Nephron progenitor cell (in vitro differentiated cells): ENCODE measurements at places on chromosomes 5 and 9.

DNA sequence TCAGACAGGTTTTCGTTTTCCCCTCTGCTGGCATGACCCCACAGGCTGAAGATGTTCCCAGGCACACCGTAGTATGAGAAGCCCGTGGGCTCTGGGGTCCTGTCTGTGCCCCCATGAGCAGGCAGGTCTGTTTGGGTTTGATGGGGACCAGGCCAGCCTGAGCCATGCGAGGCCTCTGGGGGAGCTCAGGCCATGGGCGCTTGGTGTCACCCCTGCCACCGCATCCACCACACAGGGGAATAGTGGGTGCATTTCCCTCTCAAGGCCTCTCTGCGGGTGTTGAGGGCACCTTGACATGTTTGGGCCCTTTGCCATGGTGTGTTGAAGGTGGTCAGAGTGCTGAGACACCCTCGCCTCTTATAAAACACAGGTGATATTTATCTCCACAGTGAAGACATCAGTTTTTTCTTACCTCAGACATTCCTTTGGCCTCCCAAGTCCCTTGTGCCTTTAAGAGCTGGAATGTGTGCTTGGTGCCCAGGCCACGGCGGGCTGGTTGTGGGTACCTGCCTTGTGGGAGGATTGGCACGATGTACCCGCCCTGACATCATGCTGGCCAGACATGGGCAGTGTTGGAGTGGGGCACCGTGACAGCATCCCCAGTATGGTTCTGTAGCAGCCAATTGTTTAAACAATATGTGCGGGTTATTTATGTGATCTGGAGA, 68.3 kb downstream of the WNK2 start:
- no peak for DNase-seq

DNA sequence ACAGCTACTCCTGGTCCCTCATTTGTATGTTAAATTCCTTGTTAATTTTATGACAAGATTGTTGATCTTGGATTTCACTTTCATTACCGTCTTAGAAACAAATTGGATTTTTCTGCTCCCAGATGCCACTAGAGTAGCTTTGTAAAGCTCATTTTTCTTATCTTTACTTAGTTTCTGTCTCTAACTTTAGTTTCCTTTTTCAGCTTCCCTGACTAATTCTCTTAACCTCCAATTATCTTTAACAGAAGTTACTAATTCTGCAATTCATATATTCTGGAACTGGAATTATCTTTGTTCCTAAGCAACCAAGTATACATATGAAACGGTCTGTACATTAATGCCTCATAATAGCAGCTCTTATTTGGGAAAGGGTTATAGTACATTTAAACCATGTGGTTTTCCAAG, 16.7 kb downstream of the ITGA1 start:
- DNase-seq, result no peak

DNA sequence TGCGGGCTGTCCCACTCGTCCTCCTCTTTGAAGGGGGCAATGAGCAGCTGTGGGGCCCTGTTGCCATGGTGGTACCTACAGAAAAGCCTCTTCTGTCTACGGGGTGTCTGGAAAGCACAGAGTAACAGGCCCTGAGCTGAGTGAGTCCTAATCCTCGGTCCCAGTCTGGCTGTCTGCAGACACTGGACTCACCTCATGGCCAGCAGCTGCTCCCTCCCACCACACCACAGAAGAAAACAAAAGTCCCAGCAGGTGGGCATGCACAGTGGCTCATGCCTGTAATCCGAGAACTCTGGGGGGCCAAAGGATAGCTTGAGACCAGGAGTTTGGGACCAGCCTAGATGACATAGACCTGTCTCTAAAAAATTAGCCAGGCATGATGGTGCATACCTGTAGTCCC, 19.9 kb downstream of the P4HA2 start:
- DNase-seq, result no peak

GRCh38 chr5:148730270-148730669, 75.9 kb upstream of the HTR4 start:
- DNase-seq, result no peak

- DNase-seq, result peak; percentile 41
These were observed 3.4 kb downstream of the CLINT1 start for GRCh38 chr5:157855404-157855994.

DNA sequence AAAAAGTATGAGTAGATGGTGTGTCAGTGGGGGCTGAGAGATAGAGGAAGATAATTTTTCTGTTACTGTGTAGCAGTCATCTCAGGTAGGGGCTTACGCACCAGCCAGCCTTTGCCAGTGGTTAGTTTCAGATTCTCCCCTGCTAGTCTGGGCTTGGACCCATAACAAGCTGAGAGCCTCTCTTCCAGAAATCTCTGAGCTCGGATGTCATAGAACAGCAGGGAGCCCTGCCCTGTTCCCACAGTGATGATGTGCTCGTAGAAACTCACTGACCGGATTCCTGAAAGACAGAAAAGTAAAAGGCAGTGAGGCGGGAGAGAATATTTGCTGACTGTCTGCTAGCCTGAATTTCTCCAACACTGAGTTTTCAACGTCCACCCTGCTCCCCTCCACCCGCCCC, 37.2 kb downstream of the DCAF12 start:
- DNase-seq, result no peak

DNA sequence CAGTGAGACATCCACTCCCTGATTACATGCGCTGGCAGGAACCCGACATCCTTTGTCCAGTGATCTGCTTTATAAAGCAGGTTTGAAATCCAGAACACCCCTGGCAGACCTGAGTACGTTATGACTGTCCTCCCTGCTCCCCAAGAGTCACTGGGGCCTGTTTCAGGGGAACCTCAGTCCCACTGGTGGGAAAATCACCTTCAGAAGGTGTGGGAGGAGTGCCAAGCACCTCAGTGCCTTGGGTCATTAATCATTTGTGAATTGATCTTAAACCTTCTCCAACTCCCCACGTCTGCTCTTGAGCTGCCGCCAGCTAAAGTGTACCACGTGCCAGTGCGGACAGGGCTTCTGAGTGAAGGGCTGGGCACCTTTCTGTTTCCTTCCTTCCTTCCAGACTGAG, 16.2 kb downstream of the SLC6A3 start:
- no peak for DNase-seq

- DNase-seq, result peak; percentile 60
These were observed 2.5 kb downstream of the TLX3 start for GRCh38 chr5:171311322-171312077.

DNA sequence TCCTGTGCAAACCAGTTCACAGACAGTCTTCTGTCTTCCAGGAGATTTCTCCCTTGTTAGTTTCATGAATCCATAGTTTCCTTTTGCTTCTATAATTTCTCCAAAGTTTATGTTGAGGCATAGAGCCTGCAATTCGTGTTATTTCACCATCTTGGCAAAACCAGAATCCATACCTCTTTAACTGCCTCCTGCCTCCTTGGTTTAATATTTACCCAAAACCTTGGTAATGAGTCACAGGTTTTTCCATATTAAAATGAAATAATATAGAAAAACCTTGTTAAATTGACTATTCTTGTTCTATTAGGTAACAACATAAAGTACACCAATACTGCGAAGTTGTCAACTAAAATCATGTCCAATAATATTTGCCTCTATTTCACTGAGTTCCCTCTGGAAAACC, 459.7 kb downstream of the HINT1 start:
- no peak for DNase-seq

DNA sequence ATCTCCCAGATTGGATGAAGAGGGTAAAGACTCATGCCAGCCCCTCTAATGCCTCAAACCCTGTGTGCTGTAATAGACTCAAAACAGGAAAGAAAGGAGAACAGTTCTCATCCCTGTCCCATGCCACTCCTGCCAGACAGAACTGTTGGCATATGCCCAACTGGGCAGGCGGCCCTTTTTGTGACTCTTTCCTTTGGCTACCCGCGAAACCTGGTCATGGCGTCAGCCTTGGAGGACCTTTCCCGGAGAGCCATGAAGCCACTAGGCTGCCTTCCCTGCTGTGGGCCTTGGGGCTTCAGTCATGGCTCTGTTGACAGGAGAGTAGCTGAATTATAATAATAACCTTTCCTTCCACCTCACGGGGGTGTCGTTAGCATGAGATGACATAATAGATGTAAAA, 75.9 kb upstream of the SEMA6A start:
- DNase-seq, result no peak

DNA sequence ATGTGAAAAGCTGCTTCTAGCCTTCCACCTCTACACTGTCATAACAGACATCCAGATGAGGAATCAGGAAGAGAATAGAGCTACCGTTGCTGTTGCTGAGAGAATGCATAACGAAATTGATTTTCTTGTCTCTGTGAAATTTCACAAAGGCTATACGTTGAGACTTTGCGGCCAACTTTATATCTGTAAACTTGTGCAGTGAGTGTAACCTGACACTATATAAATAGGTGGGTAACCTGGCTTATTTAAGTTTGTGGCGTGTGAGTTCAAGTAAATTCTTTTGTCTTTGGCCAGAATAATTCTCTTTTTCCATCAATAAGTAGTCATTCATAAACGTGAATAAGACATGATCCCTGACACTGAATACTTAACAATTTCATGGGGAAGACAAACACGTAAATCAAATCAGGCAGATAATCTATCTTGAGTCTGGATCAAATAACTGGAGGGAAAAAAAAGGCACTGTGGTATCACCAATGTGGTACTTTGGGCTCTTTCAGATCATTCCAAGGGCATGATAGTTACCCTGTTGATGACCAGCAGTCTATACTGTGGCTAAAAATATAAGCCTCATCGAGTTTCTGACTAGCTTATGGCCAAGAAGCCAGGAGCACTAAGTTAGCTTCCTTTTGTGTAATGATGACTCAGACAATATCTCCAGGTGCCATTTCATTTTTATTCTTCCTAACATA, 98.2 kb upstream of the RASA1 start:
- no peak for DNase-seq

DNA sequence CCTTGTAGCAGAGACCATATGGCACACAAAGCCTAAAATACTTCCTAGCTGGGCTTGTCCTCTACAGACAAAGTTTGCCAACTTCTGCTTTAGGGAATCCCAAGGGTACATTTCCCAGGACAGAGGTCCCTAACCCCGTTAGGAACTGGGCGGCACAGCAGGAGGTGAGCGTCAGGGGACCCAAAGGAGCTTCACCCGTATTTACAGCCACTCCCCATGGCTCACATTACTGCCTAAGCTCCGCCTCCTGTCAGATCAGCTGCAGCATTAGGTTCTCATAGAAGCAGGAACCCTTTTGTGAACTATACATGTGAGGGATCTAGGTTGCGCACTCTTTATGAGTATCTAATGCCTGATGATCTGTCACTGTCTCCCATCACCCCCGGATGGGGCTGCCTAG, 88.5 kb upstream of the TRPM3 start:
- no peak for DNase-seq

DNA sequence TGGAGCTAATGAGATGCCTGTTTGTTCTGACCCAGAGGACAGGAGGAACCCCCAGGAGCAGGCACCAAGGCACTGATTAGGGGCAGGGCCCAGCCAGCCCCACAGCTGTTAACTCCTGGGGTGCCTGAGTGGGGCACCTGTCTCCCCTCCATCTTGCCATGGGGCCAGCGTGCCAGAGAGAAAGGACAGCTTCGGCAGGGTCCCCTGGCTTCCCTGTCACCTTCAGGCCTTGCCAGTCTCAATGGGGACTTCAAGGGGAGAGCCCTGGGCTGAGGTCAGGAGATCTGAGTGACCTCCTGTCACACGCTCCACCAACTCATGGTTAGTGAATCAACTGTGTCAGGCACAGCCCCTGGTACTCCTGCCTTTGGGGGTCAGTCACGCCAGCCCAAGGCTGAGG, 152.7 kb upstream of the MVB12B start:
- DNase-seq, result no peak

- DNase-seq, result no peak
These were observed 397.6 kb upstream of the IRX4 start for GRCh38 chr5:2280318-2280717.

GRCh38 chr5:32539981-32540845, 45.1 kb upstream of the SUB1 start:
- DNase-seq, result no peak

- no peak for DNase-seq
These were observed 29.2 kb upstream of the ENHO start for GRCh38 chr9:34551751-34552605.

- peak; percentile 59 for DNase-seq
These were observed 17.3 kb downstream of the SLC22A5 start for GRCh38 chr5:132386644-132387286.

- no peak for DNase-seq
These were observed 104.7 kb downstream of the NR2F1-AS1 start for GRCh38 chr5:93476251-93476742.

DNA sequence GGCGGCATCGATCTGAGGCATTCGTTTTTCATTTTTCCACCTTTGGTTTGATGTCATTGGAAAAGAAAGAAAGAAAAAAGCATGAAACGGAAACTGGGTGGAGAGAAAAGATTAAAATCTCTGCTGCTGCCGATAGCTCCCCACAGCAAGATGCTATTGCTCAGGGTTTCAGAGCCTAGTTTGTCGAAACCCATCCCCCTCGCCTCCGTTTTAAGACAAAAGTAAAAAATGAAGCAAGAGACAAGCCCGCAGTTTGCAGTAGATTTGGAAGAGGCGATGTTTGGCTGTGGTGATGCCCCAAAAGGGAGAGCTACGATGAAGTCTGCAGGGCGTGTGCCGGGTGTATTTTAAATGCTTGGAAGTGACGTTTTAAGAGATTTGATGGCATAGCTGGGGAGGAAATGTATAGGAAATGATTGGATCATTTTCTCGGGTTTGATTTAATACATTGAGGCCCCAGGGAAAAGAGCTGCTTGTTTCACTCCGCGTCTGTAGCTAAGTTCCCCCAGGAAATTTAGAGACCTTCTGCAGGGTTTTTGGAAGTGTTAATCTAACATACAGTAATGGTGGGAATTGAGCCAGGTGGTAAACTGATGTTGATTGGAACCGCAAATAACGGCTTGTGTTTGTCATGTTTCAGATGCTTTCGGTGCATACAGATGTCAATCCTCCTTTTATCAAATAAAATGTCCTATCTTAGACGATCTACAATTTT, 909 bp downstream of the NDFIP1 start:
- DNase-seq, result no peak

DNA sequence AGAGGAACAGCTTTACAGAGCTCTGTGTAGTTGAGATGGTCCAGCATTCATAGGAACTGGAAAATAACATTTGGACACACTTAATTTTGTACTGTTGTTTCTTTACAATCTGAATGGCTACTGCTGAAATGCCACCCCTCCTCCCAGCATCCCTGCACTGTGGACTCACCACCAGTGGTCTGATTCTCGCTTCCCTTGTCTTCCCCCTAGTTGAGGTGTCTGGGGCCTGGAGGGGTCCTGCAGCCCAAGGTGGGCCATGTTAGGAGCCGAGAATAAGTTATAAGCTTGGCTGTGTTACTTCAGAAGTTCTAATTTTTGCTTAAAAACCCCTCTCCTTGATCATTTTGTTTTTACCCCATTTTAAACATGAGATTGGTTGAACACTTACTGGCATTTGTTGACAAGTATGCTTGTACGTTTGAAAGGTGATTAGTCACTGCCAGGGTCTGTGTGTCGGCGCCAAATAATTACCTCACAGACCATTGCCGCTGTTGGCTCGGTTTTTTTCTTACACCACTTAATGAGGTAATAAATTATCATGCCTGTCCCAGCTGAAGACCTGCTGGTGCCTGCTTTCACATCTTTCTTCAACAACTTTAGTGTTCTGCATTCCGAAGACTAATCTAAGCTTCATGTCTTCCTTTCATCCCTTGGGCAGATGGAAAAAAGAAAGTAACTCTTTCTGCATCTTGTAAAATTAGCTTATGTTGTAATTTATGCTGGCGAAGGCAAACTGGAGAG, 65.8 kb downstream of the MCCC2 start:
- DNase-seq, result peak; percentile 45
